DMS79 (cell line): ENCODE measurements at places on chromosomes 16 and 17.

DNA sequence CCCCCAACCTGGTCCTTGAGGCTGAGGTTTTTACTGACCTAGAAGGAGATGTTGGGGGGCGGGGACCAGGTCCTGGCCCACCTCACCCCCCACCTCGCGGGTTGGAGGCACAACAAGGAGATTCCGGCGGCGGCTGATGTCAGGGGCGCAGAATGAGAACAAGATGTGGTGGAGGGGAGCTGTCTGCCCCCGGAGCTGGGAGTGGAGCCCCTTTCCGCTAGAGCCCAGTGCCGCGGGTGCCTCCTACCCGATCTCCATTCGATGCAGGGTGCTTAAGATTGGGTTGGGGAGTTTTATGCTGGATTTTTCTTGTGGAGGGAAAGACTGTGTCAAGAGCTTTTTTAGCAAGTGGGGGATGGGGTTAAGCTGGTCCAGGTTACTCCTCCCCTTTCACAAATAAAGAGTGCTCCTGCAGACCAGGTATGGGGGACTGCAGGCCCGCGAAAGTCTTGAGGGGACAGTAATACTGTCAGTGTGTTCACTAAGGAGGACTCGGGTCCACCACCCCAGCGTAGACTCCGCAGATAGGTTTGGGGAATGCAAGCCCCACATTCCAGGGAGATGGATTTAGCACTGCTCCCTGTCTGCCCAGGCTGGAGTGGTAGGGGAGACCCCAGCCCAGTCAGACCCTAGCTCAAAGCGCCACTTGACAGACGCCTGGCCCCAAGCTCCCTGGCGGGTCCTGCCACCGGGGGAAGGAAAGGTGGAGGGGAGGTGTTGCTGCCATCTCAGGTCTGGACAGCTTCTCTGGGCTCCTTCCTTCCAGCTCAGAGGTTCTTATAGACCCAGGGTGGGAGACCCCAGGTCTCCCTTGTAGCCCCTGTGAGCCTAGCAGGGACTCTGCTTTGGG, 2.0 kb downstream of the CACNA1G start:
- DNase-seq, result no peak

DNA sequence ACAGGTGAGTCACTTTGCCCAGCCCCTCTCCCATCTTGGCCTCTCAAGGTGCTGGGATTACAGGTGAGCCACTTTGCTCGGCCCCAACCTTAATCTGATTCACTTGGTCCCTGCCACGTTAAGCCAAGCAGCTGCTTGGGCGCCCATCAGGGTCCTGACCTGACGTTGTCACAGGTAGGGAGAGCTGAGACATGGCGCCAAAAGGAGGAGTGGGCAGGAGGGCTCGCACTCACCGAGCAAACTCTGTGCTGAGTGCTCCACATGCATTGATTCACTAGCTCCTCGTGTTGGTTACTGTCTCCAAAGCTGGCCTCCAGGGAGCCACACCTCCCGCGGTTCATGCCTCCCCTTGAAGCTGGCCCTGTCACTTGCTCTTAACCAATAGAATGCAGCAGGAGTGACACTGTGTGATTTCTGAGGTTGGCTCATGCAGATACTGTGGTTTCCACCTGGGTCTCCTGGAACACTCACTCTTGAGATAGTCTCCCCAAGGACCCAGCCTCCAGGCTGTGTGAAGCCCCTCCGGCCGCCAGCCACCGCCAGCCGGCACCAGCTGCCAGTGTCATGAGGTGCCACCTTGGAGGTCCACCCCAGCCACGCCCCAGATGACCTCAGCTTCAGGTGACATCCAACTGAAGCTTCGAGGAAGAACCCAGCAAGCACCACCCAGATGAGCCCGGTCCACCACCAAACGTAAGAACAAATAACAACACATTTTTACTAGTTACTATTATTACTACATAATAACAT, 223.0 kb downstream of the GSG1L start:
- no peak for DNase-seq

- no peak for DNase-seq
Measured at GRCh38 chr16:57186872-57187854, 1.0 kb downstream of the RSPRY1 start.

DNA sequence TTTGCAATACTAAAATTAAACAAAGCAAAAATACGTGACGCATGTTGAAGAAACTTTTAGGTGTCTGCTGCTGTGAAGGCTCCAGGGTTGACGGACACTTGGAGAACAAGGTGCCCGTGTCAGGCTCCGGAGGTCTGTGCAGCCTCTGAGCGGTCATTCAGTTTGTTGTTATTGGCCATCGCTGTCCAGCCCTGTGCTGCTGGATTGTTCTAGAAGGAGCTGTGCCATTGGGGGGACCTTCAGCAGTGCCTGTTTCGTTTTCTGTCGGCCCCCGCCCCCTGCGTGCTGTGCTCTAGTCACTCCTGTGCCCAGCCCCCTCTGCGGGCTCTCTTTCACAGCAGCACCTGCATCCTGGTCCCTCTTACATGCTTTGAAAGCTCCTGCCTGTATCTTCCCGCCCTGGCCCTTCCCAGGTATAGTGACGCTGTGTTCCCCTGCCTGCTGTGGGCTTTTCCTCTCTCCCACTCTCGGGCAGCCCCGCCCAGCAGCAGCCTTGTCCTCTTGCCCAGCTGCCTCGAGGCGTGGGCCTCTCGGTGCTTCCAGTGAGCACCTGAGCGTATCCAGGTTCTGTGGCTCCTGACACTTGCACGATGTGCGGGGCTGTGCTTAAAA, 50.7 kb downstream of the RNF213 start:
- no peak for DNase-seq

- no peak for DNase-seq
Measured at GRCh38 chr16:19854543-19854876, 30.1 kb downstream of the GPRC5B start.

GRCh38 chr17:81340607-81341515, 45.8 kb upstream of the SLC38A10 start:
- DNase-seq, result no peak

- no peak for DNase-seq
Measured at GRCh38 chr17:76276069-76276431, 10.9 kb downstream of the UBALD2 start.
